ENCODE measurements at places on chromosomes 13 and 19. TPM values are rescaled to one million over a fixed set of nuclear protein-coding genes. Genes with fewer than 3 reads are reported as not detected.

The KISS1R gene
- 1.1 TPM for total RNA-seq

The GPC5 gene
- total RNA-seq, result 0.22 TPM

The BEST2 gene
- not detected for total RNA-seq

The ING1 gene
- 11.4 TPM for total RNA-seq

The LYPD5 gene
- total RNA-seq, result 0.71 TPM

The FPR3 gene
- not detected for total RNA-seq

The RFPL4AL1 gene
- not detected for total RNA-seq

The LRRC4B gene
- not detected for total RNA-seq

The UBL3 gene
- total RNA-seq, result 15.5 TPM
